CD8-positive, alpha-beta memory T cell (primary cell): ENCODE measurements at places on chromosomes 11 and 22. TPM values are rescaled to one million over a fixed set of nuclear protein-coding genes. Genes with fewer than 3 reads are reported as not detected.

GRCh38 chr11:131027491-131027890, 111.2 kb upstream of the SNX19 start:
- DNase-seq: no peak

GRCh38 chr11:45617871-45618601, 47.4 kb downstream of the CHST1 start:
- DNase-seq: no peak

GRCh38 chr11:9315078-9315688, 790 bp upstream of the TMEM41B start:
- no peak for DNase-seq

- no peak for DNase-seq
These were observed 145.9 kb downstream of the CEP164 start for GRCh38 chr11:117473481-117474091.

DNA sequence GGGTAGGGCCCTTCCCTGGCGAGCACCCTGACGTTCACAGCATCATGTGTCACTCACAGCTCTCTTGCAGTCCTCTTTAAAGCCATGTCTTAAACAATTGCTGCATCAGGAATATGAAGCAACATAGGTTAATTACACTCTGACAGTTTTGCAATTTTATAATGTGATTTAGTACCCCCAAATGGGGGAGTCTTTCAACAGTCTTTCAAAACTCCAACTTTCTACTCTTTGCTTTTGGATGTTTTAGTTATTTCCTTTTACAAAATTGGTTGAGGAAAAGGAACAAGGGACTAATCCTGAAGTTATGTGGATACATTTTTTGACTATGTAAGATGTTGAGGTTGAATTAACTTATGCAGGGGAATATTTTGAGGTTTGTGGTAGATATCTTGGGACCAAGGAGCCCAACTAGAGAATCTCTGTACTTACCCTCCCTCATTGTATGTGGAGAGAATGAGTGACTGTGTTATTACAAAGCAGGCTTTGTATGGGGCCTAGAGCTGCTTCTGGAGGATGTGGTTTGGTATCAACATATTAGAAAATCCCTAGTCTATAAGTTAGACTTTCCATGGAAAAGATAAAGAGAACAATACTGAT, at the start of gene MMP8:
Gene MMP8, minus strand, starts transcription at position 51 of the 597 bp plus-strand sequence. CDS start 99 bp downstream, outside the sequence.
- DNase-seq: no peak

GRCh38 chr11:107392611-107393010, 65.0 kb downstream of the CWF19L2 start:
- DNase-seq: no peak

DNA sequence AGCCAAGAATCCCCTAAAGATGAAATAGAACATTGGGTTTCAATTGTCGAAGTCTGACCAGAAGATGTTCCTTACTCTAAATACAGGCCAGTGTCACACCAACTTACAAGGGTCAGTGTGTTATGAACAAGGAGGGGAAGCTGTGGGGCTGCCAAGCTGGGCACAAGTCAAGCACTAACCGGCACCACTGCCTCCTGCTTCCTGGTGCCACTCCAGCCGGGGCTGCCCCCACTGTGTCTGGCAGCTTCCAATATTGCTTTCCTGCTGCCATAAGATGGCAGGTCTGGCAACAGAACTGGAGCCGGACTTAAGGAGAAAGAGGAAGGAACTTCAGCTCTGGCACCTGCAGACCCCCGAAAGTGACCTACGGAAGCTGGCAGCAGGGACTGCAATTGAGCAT, 13.7 kb upstream of the VPS37C start:
- no peak for DNase-seq

DNA sequence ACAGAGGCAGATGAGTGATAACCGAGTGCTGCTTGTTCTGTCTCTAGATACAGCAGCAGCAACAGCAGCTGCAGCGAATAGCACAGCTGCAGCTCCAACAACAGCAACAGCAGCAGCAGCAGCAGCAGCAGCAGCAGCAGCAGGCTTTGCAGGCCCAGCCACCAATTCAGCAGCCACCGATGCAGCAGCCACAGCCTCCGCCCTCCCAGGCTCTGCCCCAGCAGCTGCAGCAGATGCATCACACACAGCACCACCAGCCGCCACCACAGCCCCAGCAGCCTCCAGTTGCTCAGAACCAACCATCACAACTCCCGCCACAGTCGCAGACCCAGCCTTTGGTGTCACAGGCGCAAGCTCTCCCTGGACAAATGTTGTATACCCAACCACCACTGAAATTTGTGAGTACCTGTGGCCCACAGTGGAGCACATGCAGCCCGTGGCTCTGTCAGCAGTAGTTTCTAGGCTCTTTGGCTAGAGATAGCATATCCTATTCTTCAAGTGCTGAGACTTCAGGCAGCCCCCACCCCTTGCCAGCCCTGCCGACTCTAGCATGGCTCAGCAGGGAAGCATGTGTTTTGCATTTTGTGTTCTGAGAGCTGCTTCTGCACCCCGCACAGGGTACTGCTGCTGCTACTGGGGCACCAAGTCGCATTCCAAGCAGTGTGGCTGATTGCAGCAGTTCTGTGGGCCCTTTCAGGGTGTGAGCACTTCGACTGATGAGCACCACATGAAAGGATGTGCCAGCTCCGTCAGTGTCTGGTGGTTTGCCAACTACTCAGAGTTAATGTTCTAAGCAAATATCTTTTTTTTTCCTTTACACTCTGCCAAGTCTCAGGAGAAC, 59.2 kb downstream of the MED15 start:
- DNase-seq: peak; percentile 86

DNA sequence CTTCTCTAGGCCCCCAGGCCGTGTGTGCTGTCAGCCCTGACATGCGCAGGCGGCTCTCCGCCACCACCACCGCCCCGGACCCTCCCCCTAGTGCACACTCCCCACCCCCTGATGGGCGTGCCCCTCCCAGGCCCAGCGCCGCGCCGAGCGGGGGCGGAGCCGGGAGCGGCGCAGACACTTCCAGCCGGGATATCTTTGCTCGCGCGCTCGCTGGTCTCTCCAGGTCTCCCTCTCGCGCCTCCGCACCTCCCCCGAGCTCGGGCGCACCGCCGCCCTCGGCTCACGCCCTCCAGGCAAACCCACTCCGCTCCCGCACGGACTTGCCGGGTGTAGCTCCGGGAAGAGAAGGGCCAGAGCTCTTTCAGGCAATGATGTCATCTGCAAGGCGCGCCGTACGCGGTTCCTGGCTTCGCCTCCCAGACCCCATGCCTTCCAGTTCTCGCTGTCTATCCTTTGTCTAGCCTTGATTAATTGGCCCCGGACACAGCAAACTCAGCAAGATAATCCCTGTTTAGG, at the start of gene SCN3B:
Gene SCN3B, minus strand, starts transcription at position 59 of the 516 bp plus-strand sequence. CDS start 823 bp downstream, outside the sequence.
- no peak for DNase-seq

DNA sequence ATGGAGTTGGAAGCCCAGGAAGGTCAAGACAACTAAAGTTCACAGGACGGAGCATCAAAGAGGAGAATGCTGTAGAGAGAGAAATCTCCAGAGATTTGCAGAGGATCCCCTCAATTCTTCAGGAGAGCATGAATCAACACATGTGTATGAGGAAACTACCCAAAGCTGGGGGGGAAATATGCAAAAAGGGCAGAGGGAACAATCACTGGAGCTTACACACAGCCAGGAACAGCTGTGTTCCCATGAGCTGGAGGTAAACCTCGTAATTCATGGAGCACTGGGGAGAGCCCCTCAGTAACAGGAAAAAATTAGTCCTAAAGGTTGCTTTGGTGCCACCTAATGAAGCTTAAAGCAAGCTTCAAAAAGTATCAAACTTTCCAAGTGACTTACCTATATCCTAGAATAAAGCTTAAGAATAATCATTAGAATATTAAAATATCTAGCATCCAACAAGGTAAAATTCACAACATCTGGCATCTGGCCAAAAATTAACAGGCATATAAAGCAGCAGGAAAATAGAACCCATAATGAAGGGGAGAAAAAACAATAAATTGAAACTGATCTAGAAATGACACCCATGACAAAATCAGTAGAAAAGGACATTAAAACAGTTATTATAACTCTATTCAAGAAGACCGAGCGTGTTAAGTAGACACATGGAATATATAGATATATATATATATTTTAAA, 134.2 kb downstream of the STK33 start:
- no peak for DNase-seq

DNA sequence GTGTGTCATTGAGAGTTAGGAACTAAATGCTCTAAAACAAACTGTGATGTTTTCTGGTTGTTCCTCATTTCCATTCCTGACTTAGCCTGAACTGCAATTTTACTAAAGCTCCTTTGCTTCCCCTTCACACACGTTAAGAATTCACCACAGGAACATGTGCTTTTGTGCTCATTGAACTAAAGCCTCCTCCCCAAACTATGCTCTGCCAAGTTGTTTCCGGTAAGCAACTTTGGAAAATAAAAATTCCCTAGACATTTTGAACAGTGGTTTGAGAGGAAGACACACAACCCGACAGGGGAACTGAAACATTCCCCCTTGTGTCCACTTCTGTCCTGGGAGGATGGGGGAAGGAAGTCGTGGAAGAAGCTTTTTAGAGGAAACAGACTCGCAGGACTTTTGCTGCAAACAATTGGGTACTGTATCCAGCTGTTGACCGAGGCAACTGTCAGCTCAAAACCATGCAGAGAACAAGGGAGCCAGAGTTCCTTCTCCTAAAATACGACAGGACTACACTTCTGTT, 66.9 kb downstream of the GAB2 start:
- no peak for DNase-seq

GRCh38 chr11:115741376-115742107, 237.3 kb upstream of the CADM1 start:
- DNase-seq: no peak

- no peak for DNase-seq
These were observed 2.7 kb upstream of the HBG2 start for GRCh38 chr11:5257296-5257695.

The IFITM10 gene
- total RNA-seq: 0.95 TPM

The NCR3LG1 gene
- 5.9 TPM for total RNA-seq
